ENCODE measurements at places on chromosomes 7 and 10.

DNA sequence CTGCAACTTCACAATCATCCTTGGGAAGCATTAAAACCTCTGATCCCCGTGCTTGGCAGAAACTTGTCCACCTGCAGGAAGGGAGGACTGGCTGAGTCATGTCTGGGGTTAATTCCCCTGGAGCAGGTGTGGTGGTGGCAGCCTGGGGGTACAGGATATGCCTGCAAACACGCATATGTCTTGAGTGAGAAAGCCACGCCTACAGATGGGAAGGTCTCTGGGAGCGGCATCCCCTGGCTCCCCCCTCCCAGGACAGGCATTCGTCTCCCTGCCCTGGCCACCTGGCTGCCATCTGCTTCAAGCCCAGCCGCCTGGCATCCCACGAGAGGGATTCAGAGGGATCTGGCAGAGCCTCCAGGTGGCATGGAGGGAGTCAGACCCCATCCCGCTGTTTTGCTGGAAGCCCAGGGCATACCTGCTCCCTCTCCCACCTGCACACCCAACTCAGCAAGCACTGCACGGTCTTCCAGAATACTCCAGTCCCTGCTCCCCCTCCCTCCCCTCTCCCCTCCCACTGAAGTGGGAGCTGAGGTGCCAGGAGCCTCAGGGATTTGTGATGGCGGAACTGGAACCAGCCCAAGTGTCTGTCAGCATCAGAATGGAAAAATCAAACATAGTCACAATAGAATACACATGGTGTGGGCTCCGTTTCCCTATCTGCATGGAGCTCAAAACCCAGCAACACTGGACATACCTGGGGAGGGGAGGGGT, 61.0 kb downstream of the CAMK2B start:
- no peak for DNase-seq

GRCh38 chr7:70190281-70190680, 592.0 kb downstream of the AUTS2 start:
- DNase-seq: no peak

DNA sequence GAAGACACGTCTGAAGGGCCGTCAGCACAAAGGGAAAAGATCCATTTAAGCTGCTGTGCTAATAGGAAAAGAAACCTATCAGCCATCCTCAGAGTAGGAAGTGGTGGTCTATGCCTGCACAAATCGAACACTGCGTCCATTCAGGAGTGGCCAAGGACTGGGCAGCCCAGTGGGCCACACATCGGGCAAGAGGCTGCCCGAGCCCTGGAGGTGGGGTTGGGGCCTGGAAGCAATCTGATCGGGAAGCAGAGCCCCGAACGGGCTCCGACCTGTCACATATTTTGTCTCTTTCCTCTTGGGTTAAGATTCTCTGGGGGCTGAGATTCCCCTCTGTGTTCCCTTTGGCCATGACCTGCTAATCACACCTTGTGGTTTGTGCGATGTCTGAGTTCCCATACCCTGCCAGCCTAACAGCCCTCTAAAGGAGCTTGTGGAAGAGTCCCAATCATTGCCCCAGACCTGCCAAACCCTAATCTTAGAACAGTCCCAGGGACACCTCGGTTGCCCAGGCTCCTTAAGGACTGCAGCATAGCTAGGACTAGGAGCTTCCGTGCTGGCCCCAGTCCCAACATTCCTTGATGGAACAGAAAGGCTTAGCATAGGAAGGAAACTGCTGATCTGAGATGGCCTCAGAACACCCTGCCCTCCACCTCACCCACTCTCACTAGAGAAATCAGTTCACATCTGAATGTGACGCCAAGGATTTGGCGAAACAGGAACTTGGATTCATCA, 77.9 kb upstream of the SAMD8 start:
- no peak for DNase-seq

DNA sequence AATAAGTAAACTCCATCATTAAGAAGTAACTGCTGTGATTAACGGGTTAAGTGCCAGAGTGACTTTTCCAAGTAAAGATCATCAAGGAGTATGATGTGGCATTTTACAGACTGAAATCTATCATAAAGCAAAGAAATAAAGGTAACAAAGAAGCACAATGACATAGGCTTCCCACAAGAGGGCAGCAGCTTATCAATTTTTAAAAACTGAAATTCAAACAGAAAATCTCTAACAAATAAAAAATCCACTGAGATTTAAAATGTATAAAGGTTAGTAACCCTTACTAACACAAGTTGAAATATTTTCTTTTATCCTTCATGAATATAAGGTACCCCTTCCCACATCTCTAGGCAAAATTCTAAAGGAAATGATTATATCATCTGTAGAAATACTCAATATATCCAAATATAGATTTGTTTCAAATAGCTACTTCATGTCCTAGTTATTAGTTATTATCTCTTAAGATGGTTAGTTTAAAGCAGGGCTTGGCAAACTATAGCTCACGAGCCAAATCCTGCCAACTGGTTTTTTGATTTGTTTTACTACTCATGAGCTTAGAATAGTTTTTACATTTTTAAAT, 29.2 kb downstream of the FAM3C start:
- no peak for DNase-seq

- DNase-seq: peak; percentile 17
Observed at GRCh38 chr7:30771174-30771879, at the start of gene MINDY4. Gene MINDY4 (plus strand): TSS chr7:30771417. CDS start chr7:30771494, 77 bp downstream.

DNA sequence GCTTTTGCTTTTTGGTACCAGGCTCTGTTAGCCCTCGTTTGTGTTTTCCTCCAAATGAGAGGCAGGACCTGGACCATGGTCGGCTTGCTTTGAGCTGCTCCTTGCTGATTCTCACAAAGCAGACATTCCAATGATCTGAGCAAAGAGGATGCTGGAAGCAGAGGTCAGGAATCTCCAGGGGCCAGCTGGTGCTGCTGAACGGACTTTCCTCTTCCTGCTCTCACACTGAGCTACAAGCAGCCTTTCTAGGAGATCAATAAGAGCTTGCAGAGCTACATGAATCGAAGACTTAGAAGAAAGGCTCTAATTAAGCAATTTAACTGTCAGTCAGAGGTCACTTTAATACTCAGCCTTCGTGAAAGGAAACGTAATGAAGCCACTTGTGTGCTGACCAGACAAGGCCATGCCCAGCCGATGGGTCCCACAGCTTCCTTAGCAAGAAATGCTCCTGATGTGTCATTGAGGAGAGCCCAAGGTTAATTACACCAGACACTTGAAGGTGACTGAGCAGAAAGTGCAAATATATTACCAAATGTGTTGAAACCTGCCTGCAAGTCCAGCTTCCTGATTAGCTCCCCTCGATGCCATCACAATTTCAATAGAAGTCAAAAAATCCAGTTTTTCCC, 151.3 kb upstream of the RSU1 start:
- DNase-seq: no peak

DNA sequence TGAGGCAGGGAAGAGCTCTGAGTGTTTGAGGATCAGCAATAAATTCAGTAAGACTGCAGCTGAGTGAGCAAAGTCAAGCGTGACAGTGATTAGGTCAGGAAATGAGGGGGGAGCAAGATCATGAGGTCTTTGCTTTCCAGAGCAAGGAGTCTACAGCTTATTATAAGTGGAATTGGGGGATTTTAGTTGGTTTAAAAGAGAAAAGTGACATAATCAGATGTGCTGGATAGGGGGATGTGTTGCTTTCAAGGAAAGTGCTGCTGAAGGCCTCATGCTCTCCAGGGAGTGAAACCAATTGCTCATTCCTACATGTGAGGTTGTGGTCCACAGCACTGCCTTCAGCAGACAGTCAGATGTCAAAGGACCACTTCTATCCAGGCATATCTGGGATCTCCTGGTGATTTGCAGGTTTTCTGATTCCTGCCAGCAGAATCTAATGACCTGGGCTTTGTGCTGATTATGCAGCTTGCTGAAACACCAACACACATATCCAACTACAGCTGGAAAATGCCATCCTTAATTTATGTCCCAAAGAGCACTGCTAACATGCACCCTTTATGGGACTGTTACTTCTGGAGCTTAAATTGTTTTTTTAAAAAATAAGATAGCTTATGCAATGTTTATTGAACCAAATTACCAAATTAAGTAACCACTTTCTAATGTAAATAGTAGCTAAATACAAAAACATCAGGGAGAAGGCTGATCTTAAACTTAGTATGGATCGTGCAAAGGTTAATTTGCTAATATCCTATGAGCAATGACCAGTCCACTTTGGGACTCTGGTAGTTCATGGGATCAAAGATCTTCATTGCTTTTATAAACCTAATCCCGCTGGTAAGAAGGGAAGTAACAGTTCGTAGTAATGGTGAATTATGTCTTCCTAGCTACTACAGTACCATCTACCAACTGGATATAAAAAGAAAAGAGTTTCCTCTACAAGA, 607.6 kb downstream of the KCNMA1 start:
- DNase-seq: no peak

GRCh38 chr7:44505595-44505994, 15.1 kb upstream of the NUDCD3 start:
- DNase-seq: no peak

DNA sequence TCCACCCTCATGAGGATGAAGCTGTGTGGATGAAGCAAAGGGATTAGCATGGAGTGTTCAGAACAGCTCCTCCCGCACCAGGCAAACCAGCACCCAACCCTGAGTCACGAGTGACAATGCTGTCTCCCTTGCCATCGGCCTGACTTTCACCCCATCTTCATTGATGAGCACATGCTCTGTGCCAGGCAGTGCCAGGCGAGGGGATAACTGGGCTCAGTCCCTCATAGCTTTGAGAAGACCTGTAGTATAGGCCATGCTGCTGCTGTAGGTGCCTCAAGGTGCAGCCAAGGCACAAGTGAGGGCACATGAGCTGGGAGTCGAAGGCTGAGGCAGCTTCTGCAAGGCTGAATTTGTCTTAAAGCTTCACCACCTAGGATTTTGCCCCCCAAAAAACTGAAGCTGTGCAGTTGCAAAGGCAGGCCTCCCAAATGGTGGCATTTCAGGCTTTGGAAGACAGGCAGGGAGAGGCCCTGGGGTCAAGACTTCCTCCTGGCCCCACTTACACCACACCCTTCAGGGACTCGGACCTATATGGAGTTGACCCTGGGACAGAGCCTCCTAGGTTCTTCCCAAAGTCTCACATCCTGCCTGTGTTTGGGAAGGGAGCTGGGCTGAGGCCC, 54.2 kb upstream of the GDF10 start:
- no peak for DNase-seq

DNA sequence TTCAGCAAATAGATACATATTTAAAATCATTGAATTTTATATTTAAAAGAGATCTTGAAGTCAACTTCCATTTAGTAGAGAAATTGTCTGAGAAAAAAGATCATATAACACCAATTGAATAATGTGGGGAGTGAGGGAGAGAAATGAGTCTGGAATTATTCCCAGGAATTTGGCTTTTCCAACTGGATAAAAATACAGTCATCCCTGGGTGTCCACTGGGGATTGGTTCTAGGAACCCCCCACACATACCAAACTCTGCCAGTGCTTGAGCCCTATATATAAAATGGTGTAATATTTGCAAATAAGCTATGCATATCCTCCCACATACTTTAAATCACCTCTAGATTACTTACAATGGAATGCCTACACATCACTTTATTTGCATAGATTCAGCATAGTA, 162.8 kb upstream of the SEMA3C start:
- DNase-seq: peak; percentile 69

- no peak for DNase-seq
Observed at GRCh38 chr7:30873656-30874055, 38.0 kb upstream of the AQP1 start.

DNA sequence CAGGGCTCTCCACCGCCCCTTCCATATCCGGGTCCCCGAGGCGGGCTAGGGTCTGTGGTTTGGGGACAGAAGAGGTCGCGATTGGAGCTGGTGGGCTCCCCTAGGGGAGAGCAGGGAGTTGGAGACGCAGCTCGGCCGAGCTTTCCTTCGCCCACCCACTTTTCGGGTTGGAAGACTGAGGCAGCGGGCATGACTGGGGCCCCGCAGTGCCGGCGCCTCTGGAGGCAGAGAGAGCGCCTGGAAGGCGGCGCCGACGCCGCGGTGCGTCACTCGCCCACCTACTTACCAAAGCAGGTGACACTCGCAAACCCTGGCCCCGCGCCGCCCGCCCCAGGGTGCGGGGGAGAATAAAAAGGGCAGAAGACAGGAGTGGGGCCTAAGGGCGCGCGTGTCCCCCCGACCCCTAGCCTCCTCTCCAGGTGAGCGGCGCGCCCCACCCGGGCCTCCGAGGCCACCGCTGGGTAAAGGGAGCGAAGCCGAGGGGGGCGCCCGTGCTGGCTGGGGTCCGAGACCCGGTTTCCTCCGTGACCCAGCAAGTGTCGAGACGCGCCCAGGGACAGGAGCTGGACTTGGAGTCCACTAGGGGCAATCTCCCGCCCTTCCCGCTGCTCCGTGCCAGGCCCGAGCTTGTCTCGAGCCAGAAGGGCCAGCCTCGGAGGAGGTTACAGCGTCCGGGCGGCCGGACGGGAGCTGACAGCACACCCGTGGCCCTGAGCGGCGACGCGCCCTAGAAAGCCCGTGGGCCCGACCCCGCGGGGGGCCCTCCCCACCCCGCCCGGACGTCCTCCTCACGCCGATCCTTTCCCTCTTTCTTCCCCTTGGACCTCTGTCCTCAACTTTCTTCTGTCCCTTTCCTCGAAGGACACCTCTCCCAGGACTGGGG, 34.4 kb upstream of the GRID1 start:
- DNase-seq: no peak

DNA sequence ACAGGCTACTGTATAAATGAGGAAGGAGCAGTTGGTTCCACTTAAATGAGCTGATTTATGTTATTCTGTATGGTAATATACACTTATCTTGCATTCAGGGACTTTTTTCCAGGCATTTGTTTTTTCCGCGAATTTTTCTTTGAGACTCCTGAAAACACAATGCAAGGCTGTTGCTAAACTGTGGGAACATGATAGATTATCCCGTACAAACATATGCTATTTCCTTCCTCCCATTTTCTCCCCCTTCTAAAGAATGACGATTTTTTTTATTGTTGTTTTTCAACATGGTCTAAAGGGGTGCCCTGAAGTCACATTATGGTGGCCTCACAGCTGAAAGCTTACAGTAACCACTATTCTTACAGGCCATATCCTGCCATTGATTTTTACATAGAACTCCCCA, 523.9 kb upstream of the NRP1 start:
- no peak for DNase-seq
